ENCODE measurements at places on chromosomes 5 and 9.

- DNase-seq = peak; percentile 78
Measured at GRCh38 chr9:91515074-91515687, 91.5 kb upstream of the NFIL3 start.

DNA sequence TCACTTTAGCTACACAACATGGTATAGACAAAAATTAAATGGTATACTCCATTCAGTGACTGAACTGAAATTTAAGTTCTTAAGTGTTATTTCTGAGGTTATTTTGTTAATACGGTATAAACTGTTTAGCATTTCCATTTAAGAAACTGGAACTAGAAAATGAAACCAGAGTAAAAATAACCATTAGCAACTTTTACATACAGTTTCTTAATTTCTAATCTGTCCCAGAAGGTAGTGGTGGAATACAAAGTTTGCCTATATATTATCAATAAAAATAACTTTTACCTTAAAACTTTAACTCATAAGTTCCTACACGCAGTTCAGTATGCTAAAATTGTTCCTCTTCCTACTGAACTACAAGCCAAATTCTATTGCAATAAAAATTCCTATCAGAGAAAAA is 10.3 kb downstream of the GOLPH3 start:
- DNase-seq = no peak

DNA sequence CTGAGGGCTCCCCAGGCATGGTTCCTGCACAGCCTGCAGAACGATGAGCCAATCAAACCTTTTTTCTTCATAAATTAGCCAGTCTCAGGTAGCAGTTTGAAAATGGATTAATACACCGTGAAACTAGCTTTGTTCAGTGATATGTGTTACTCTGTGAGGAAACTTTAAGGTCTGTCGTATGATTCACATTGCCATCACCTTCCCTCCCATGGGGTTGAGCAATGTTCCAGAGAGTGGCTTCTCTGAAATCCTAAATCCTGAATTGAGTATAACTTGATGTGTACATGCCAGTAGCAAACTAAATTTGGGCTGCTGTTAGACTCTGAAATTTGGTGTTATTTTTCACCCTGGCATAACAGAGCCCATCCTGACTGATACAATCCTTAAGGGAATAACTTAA is 866.4 kb upstream of the C9orf72 start:
- no peak for DNase-seq

DNA sequence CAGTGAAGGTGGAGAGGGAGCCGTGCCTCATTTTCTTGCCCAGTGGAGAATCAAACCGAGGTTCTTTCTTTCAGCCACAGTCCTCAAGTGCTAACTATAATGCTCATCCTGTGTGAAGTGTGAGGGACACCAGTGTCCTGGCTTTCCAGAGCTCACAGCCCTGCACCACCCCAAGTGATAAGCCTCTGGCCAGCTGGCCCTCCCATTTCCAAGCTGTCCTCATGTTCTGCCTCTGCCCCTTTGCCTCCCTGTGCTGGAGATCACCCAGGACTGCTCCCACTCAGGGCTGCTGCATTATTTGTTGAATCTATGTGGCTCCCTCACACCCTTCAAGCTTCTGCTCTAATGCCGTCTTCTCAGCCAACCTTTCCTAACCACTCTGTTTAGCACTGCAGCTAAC is 224.5 kb upstream of the TUT7 start:
- no peak for DNase-seq

DNA sequence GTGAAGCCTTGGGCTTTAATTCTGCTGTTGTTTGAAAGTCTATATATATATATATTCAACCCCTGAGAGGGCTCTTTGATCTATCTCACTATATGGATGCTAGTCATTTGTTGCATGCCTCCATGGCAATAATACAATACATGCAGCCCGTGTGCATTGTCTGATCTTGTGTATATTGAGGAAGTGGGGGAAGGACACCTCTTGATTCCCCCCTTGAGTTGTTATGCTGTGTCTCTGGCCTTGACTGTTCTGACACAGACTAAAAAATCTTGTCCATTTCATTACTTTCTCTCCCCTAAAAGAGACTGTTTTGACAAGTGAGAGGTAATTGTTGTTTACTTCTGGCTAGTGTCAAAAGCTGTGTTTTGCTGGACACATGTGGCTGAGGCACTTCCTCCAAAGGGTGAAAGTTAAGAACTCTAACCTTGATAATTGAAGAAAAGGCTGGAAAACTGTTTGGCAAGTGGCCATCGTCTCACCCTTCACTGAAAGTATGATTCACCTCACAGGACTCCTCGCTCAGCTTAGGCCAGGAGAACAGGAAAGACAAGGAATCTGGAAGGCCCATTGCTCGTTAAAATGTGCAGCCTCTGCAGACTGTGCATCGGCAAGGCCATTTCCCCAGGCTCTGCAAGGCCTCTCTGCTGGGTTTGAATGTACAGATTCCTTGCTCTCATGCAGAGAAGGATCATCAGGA is 304.0 kb downstream of the PRELID2 start:
- no peak for DNase-seq

DNA sequence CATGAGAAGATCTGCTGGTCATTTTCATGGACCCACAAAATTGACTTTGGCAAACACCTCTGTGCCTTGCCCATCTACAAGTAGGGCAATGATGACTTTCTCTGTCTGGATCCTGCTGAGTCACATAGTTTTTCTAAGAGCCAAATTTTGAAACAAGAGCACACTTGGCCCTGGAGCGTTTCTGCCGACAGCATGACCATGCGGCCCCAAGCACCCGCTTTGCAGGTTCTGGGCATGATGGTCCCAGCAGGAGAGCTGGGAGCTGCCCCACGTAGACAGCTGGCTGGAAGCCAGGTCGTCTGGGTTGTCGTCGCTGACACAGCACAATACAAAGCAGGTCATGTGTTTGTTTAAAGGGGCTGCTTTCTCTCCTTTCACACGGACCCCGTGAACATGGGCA is 159.8 kb downstream of the SYK start:
- no peak for DNase-seq

GRCh38 chr9:128555180-128555721 is 2.9 kb downstream of the SPTAN1 start:
- DNase-seq = no peak

- DNase-seq = no peak
Measured at GRCh38 chr5:154491941-154492340, 13.9 kb upstream of the HAND1 start.

DNA sequence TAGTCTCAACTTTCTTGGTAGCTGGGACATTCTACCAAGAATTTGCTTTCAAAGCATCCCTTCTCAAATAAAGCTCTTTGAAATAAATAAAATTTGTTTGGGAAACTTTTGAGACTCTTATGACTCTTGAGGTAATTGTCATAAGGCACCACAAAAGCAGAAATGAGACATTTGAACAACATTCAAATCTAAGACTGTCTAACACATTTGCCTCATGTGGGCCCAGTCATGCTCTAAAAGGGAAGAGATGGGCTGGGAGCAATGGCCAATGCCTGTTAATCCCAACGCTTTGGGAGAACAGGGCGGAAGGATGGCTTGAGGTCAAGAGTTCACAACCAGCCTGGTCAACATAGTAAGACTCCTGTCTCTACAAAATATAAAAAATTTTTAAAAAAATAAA is 26.4 kb downstream of the SLC31A2 start:
- DNase-seq = no peak

GRCh38 chr9:37920471-37921167 is 16.7 kb upstream of the SLC25A51 start:
- DNase-seq = no peak

- peak; percentile 49 for DNase-seq
Measured at GRCh38 chr5:132489871-132490483, 596 bp downstream of the IRF1 start.

DNA sequence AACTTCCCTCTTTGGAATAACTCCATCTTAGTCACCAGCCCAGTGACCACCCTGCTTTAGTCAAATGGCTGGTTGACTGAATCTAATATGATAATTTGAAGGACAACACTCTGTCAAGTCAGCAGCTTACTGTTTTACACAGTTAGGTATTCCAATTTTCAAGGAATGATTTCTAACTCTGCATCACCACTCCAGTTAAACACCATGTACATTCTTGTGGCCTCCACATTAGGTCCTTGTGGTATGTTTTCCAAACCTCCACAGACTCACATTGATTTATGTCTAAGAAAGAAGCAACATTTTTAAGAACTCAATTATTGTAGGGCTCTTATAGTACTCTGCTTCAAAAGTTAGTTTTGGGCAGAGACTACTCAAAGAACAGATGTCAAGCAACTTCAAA is 110.7 kb downstream of the TLE1 start:
- DNase-seq = no peak

DNA sequence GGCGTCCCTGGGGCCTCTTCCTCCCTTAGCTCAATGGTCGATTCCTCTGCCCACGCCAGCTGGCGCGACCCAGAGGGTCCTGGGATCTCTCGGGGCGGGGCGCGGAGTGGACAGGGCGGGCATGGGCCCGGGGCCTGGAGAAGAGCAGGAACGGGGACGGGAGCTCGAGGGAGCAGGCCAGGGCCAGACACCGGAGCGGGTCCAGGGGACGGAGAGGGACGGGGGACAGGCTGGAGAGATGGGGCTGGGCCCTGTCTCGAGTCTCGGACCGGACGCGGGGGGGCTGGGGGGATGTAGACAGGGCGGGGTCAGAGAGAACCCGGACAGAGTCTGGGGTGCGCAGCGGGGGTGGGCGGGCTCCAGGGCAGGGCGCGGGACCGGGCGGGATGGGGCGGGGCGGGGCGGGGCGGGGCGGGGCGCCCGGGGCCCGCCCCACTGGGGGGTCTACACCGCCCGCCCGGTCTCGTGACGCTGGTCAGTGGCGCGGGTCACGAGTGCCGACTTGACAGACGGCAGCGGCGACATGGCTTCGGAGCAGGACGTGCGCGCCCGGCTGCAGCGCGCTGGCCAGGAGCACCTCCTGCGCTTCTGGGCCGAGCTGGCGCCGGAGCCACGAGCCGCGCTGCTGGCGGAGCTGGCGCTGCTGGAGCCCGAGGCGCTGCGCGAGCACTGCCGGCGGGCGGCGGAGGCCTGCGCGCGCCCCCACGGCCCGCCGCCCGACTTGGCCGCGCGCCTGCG is at the start of gene UAP1L1:
Gene UAP1L1 (plus strand): TSS at position 508 of the 738 bp plus-strand sequence. CDS start 16 bp downstream, at position 524.
- DNase-seq = peak; percentile 88

DNA sequence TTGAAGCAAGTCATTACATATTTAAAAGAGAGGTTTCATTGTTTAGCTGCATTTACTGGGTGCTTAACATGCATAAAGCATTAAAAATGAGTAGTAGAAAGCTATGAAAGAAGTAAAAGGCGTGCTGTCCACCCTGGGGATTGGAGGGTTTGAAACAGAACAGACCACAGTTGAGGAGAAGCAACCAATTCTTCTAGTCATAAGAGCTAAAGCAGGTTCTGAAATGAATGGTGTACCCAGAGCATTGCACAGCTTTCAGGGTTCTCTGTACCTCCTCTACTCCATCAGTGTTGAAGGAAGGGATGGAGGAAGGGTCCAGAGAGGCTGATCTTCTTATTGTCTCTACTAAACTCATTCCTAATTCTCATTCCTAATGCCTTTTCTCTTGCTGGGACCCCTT is 68.9 kb downstream of the SH3RF2 start:
- no peak for DNase-seq

GRCh38 chr9:34686732-34687131 is 4.3 kb downstream of the CCL19 start:
- DNase-seq = no peak

DNA sequence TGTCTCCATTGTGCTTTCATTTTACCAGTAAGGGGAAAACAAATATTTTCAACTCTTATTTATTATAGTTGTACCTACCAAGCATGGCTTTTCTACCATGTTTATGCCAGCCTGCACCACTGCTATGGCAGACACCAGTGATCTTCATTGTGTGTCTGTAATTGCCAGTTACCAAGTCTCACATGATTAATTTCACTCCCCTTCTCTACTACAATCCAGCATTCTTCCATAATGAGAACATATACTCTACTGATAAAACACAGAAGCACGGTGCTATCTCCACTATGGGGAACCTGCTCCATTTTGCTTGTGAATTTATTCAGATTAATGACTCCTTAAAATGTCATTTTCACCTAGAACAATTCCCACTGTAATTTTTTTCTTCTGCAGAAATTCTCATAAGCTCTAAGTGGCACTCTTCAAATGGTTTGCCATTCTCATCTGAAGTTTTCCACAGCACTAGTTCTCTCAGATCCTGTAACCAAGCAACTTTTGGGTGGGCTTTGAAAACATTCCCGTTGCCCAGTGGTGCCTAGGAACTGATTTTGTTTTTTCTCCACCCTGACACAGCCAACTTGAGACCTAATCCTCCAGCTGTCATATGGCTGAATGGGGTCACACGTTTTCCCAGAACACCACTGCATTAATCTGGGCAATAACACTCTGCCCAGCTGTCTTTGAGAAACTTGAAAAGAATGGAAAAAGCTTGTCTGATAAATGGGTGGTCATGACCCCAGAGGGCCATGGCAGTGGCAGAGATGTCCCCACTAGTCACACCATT is 222.7 kb upstream of the RASEF start:
- DNase-seq = no peak

GRCh38 chr9:5455181-5455580 is 4.8 kb downstream of the CD274 start:
- DNase-seq = no peak

DNA sequence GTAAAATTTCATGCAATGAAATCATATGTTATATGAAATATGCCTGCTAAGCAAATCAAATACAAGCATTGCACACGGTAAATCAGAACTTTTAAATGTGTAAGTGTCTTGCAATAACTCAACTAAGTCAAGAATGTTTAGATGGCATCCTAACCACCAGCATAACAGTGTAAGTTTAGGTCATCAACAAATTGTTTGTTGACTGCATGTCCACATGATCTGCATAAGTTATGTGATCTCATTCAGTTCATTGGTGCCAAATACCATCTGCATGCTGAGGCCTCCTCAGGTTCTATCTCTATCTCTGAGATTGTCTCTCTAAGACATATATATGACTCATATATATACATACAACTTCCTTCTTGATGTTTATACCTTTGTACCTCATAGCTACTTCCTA is 159.6 kb upstream of the STK32A start:
- DNase-seq = peak; percentile 66

DNA sequence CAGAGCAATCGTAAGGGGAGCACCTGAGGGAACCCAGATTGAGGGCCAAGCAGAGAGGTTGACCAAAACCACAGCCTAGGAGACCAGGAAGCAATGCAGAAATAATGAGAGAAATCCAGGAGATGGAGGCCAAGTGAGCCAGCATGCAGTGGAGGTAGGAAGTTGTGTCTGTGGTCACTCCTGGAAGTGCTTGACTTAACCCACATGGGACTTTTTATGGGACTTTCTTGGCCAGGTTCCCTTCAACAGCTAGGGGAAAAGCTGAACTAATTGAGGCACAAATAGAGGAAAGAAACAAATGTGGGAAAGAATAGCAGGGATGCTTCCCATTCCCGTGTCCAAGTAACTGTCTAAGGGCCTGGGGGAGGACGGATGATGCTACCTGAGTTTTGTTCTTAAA is 293.2 kb upstream of the CLINT1 start:
- no peak for DNase-seq

GRCh38 chr9:16505199-16505598 is 365.3 kb downstream of the BNC2 start:
- no peak for DNase-seq
